ENCODE measurements at places on chromosomes 7 and 10.

- peak; percentile 100 for DNase-seq
Measured at GRCh38 chr7:91264046-91264923, at the start of gene FZD1. Gene FZD1 (plus strand): TSS chr7:91264433. CDS start chr7:91264881, 448 bp downstream.

GRCh38 chr7:141441837-141442627, 109.2 kb upstream of the AGK start:
- no peak for DNase-seq

- DNase-seq = no peak
Measured at GRCh38 chr7:90777465-90777864, 181.3 kb downstream of the CDK14 start.

DNA sequence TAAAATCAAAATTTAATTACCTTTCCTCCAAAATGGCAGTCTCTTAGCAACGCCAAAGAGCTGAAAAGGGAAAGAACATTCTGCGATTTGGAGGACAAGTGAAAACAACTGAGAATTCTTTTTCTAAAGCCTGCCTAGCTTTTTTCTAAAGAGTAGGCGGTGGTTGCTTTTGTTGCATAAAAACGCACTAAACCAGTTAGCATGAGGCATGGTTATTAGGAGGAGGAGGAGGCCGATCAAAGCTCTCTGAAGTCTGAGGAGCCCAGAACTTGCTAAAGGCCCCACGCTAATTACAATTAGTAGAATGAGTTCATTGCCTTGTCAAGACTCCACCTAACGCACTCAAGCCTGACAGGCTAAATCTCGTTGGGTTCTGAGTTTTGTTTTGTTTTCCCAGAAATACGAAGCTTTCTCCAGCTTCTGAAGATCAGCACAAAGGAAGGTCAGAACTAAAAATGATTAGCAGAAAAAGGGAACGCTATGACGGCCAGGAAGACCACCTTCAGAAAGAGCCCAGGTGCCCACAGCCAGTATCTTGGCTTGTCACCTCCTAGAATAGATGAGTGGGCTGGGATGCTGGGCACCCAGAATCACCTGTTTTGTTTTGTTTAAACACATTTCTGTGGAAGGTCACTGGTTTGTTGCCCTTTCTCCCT, 72.0 kb downstream of the FGFR2 start:
- no peak for DNase-seq

DNA sequence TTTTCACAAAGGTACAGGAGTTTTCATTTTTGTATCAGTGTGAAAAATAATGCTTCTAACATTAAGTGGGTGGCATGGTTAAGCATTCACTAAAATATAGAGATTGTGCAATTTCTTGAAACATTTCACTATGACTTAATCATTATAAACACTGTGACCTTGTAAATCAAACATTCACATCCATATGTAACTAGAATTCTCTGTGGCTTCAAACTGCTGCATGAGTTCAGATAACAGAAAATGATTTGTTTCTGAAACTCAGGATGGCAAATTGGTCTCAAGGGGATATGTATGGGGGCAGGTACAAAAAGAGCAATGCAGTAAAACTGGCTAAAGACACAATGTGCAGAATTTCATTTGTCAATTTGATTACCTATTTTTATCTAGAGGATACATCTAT, 3.8 kb downstream of the FAM133B start:
- DNase-seq = peak; percentile 50

DNA sequence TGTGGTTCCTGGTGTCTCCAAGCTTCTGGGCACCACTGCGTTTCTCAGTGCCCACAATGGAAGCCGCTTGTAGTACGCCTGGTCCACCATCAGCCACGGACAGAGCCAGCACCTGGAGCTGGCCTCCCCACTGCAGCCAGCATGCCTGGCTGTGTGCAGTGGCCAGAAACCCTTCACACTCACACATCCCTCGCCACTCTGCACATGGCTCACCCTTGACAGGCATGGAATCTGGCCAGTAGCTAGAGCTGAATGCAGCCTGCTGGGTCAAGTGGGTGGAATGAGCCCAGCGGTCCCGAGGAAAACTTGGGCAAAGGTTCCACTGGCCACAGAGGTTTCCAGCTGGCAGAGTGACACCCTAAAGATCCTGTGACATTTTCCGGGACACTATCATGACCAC, 146.0 kb upstream of the ADO start:
- DNase-seq = no peak

GRCh38 chr10:101226491-101227428, 2.5 kb downstream of the LBX1 start:
- DNase-seq = no peak

DNA sequence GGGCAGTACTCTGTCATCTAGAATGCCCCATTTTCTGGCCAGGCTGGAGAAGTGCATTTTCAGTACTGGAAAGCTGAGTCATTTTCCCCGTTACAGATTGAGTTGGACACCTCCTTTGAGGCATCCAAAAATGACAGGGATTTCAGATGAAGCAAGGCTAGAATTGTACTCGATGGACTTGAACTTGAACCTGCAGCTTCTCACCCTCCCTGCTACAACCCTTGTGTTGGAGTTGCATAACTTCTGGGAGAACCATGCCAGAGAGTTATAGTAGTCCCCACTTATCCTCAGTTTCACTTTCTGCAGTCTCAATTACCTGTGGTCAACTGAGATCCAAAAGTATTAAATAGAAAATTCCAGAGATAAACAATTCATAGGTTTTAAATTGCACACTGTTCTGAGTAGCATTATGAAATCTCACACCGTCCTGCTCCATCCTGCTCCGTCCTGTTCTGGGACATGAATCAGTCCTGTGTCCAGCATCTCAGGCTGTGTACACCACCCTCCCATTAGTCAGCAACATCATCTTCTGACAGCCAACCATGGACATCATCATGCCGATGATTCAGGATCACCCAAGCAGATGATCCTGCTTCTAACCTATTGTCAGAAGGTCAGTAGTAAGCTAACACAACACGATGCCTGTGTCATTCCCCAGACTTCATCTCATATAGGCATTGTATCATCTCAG, 363.7 kb downstream of the DPP6 start:
- DNase-seq = no peak

- DNase-seq = peak; percentile 43
Measured at GRCh38 chr7:136251826-136252225, 274.7 kb upstream of the MTPN start.

GRCh38 chr10:102633287-102633686, 11.0 kb upstream of the TRIM8 start:
- DNase-seq = peak; percentile 87

GRCh38 chr10:53918755-53919154, 882.3 kb downstream of the PCDH15 start:
- DNase-seq = no peak

DNA sequence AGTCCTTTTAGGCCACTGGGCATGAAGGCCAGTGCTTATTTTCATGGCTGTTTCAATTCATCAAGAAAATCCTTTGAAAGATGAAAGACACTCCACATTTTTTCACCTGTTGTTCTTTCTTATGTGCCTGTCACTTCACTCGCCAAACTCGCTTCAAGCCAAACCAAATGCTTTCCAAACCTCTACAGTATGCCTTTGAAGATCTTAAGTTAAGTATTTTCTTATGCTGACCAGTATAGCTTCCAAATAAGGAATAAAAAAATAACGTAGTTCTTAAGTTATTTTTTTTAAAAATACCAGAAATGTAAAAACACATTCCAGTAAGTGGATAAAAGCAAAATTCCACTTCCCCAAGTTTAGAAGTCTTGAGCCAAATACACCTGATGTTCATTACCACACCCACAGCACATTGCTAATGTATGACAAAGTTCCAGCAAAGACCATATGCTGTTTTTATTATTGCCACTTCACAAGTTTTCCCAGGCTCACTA, 186.1 kb downstream of the MTERF1 start:
- DNase-seq = peak; percentile 47

GRCh38 chr7:158431941-158432347, 155.7 kb downstream of the PTPRN2 start:
- peak; percentile 72 for DNase-seq

- no peak for DNase-seq
Measured at GRCh38 chr7:108488768-108489538, 32.7 kb upstream of the NRCAM start.

- no peak for DNase-seq
Measured at GRCh38 chr10:44733501-44734488, 177.3 kb upstream of the TMEM72 start.

- no peak for DNase-seq
Measured at GRCh38 chr10:100349672-100350071, 2.6 kb downstream of the SCD start.

DNA sequence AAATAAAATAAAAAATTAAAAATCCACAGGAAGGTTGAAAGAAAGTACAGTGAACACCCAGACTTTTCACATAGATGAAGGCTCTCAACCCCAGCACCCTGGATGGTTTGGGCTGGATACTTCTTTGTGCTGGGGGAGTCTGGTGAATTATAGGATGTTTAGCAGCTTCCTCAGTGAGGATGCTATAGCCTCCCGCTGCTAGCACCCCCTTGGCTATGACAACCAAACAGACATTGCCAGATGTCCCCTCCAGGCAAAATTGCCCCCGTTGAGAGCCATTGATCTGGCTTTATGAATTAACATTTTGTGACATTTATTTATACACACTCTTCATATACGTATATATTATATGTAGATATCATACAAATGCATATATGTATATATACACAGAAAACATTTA, 21.6 kb downstream of the SMKR1 start:
- no peak for DNase-seq

- peak; percentile 9 for DNase-seq
Measured at GRCh38 chr7:46285878-46286277, 364.8 kb upstream of the IGFBP3 start.

DNA sequence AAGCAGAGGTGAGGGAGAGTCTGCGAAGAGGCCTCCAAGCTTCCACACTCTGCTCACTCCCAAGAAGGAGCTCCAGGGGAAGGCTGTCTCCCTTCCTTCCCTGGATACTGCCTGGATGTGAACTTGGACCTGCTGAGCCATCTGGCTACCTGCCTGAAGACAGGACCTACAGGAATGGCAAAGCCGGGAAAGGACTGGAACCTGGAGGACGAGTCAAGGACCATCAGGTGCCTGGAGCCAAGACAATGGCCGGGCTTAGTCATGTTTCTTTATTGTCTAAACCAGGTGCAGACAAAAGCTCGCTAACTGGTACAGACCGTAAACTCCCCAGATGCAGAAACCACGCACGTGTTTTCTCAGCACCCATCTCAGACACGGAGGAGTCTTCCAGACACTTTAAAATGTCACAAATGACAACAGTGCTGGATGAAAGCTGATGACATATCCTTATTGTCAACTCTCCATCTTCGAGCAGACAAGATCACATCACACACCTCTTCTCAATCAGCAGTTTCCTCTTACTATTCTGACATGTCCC, 12.1 kb downstream of the ASB13 start:
- no peak for DNase-seq

DNA sequence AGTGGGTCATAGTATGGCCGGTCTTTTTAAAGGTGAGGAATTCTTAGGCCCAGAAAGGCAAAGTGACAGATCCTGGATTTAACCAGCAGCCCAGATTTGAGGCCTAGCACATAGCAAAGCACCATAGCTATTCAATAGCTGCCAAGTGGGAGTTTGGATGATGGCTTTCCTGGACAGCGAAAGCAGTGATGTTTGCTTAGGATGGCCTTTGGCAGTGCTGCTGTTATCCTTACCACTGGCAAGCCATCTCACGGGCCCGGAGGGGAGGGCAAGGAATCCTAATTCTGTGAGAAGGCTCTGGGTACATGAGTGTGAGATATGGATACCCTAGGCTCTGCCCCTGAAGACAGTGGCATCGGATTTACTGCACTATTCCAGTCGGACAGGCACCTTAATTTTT, 50.4 kb downstream of the TCF7L2 start:
- DNase-seq = no peak

DNA sequence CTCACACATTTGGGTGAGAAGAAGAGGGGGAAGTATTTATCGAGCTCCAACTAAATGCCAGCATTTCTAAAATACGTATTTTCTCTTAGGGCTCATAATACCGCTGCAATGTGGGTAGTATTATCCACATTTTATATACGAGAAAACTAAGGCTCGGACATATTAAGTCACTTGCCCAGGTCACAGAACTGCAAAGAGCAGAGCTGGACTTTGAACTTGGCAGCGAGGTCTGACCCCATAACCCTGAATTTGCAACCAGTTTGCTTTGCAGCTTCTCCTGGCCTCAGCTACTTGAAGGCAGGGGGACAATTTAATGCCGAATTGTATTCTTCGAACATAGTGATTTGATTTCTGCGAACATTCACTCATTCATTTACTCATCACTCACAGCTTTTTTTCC, 7.2 kb downstream of the ABLIM1 start:
- no peak for DNase-seq

DNA sequence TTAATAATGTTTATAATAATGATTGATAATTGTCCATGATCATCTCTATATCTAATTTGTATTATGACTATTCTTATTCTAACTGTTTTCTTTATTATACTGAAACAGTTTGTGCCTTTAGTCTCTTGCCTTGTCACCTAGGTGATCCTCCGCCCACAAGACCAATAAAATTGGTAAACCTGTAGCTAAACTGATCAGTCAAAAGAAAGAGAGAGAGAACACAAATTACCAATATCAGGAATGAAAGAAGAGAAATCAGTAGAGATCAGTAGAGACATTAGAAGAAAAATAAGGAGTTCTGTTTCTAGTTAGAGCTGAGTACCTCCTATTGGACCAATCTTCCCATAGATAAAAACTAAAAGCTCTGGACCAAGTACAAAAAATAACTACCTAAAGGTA, 6.1 kb upstream of the COA1 start:
- DNase-seq = no peak

- peak; percentile 82 for DNase-seq
Measured at GRCh38 chr10:60114765-60115586, 208.6 kb upstream of the CCDC6 start.

DNA sequence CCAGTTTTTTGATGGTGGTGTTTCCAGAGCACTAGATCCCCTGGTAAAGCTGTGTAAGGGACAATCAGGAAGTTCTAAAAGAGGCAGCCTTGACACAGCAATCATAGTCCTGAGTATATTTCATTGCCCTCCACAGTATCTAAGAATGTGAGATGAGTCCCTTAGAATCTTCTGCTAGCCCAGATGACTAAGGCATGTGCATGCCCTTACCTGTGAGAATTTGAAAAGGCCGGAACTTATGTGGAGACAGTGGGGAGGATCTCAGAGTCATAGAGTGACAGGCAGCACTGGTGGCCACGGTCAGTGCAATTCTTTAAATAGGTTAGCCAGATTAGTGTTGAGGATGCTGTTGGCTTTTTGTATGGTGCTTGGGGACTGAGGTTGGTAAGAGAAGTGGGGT, 361.4 kb upstream of the VSTM2A start:
- no peak for DNase-seq

GRCh38 chr10:124689911-124690498, 54.2 kb downstream of the FAM53B start:
- DNase-seq = no peak

Measured in fibroblast of skin of right biceps (primary cell).